Glutamatergic neuron (in vitro differentiated cells): ENCODE measurements at places on chromosomes 12 and 14. TPM values are rescaled to one million over a fixed set of nuclear protein-coding genes. Genes with fewer than 3 reads are reported as not detected.

Gene COX8C
- total RNA-seq: not detected

Gene OVCH1
- total RNA-seq: not detected

Gene CPM
- not detected for total RNA-seq

Gene BDKRB2
- total RNA-seq: 3.8 TPM

Gene TBX5
- total RNA-seq: not detected

Gene TMEM132C
- 8.0 TPM for total RNA-seq

Gene KLHL28
- total RNA-seq: 25.4 TPM

Gene PDZRN4
- 1.5 TPM for total RNA-seq

Gene GARIN6
- not detected for total RNA-seq
